CD4-positive, alpha-beta T cell treated with Interleukin-6 at 100 ng/mL for 8 hours (primary cell): ENCODE measurements at places on chromosomes 16 and 17.

GRCh38 chr16:21653571-21653970 lies 1.2 kb upstream of the IGSF6 start:
- no peak for DNase-seq

- DNase-seq = no peak
Measured at GRCh38 chr16:78607465-78607864, 508.0 kb downstream of the WWOX start.

DNA sequence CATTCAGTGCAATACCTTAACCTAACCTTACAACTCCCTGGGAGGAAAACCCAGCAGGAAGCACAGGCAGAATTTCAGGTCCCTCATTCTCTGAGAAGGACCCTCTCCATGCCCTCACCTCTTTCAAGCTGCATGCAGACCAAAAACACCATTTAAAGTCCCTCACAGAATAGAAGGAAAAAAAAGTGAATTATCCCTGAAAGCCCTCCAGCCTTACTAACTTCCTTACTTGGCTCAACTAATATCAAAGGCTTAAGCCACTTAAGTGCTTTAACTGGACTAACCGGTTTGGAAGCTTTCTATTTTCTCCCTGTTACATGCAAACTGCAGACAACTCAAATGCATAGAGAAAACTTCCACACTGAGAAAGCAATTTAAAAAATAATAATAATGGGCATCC lies 60.5 kb downstream of the ADAMTS18 start:
- DNase-seq = no peak

GRCh38 chr17:50264263-50265113 lies 9.8 kb upstream of the TMEM92 start:
- no peak for DNase-seq
